Head of caudate nucleus (tissue), 42 donors: ENCODE measurements at places on chromosomes 4 and X.

GRCh38 chr4:168605411-168605810 lies 108.6 kb downstream of the PALLD start:
- no peak for DNase-seq

DNA sequence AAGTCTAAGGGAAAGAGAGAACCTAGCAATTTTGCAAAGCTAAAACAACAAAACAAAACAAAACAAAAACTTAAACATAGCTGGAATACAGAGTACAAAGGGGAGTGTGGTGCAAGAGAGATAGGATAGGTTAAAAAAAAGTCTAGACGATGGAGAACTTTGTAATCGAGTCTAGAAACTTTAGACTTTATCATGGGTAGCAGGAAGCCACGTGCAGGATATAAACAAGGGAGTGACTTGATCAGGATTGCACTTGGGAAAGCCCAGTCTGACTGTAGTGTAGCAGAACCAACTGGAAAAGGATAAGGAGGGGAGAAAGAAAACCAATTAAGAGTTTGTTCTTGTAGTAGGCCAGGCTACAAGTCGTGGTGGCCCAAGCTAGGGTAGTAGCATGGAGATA lies 750.1 kb downstream of the RPA4 start:
- no peak for DNase-seq

- DNase-seq = no peak
Measured at GRCh38 chrX:66016905-66017658, 22.8 kb downstream of the VSIG4 start.

- DNase-seq = no peak
Measured at GRCh38 chr4:47088298-47088697, 56.9 kb downstream of the GABRB1 start.

GRCh38 chr4:78863991-78864390 lies 75.2 kb downstream of the PAQR3 start:
- no peak for DNase-seq

DNA sequence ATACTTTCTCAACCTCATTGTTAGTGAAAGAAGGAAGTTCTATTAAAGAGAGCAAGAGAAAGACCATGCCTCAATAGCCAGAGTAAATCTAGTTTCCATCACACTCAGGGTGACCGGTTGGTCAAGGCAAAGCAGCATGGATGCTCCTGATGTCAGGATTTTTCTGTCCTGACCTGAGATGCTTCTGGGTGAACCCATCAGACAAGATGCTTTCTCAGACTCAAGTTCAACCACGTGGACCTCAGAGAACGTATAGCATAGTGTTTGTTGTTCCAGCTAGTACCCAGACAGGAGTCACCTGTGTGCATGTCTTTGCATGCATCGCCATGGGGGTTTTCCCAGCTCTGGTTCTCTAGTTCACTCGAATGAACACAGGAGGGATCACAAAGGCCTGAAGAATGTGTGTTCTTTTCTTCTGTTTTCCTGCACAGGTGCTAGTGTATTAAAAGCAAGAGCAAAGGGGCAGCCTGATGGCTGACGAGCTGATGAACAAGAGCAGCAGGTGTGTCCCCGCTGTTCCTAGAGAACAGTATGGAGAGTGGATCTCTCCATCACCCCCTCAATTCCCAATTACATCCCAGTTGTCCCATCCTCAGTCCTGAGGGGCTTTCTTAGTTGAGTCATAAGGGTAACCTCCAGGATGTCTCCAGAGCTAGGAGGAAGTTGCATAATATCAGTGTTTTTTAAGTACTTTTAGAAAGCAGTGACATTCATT lies 110.5 kb upstream of the ENPP6 start:
- no peak for DNase-seq

DNA sequence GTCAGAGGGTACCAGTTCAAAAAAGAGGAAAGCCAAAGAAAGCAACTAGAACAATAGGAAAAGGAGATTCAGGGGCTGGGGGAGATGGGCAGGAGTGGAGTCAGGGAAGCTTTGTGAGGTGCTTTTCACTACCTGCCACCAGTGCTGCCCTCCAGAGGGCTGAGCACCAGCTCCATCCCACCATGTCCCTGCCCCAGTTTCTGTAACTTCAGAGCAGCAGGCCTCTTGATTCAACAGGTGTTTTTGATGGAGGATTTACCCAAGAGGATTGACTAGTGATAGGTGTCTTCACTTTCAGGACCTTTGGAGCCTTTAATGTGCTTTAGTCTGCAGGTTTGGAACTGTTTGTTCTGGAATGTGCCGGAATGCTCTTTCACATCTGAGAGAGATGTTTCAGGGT lies 12.1 kb downstream of the KIT start:
- no peak for DNase-seq

DNA sequence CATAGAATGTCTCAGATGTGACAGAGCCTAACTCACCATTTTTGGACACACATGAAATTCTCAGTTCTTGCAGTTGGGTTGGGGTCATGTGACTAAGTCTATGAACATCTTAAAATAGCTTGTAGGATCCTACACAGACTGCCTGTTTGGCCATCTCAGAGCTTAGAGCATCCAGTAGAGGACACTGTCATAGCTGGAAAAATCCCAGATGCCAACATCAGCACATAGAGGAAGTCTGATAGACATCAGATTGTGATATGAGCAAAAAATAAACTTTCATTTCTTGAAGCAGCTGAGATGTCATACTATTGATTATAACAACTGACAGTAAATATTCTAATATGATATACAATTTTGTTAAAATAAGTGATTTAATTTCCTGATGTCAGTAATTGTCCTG lies 207.1 kb downstream of the TRAM1L1 start:
- DNase-seq = no peak

GRCh38 chrX:102155806-102156179 lies at the start of gene BEX5:
BEX5 (minus strand) TSS chrX:102155977; CDS start chrX:102154265, 1,712 bp downstream.
- peak; percentile 63 for DNase-seq

DNA sequence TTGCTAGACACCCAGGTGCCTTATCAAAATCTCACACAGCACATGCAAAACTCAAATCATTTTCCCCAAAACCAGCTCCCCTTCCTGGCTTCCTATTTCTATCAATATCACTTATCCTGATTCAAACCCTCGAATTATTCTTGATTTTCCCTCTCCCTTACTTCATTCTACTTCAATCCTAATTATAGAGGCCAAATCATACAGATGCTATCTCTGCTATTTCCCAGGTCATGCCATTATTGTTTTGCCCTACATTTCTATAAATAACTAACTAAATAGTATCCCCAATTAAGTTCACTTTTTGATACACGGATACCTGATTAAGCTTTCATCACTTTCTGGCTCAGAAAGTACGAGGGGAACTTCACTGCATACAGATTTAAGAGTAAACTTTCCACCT lies 62.4 kb downstream of the FBXL5 start:
- DNase-seq = no peak

- DNase-seq = no peak
Measured at GRCh38 chrX:13752141-13752540, 17.6 kb downstream of the OFD1 start.
